Central memory CD4-positive, alpha-beta T cell (primary cell): ENCODE measurements at places on chromosomes 3 and 15.
A peak's percentile ranks its signal among the peaks of the same experiment; 100 is the strongest.

DNA sequence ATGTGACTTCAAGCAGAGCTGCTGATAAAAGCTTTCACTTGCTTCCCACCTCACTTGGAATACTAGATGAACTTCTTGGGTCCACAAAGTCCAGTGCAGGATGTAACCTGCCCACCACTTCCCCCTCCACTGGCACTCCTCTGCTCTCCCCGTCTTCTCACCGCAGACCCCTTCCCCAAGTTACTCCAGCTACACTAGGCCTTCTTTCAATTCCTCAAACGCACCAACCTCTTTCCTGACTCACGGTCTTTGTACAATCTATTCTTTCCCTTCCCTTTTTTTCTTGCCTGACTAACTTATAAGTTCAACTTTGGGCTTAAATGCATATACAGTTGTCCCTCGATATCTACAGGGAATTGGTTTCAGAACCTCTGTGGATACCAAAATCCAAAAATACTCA, 5.2 kb upstream of the ATP13A3 start:
- DNase-seq, result no peak

GRCh38 chr3:117286488-117286887, 576.9 kb downstream of the TUSC7 start:
- no peak for DNase-seq

- DNase-seq, result no peak
Observed at GRCh38 chr3:105539897-105540296, 173.2 kb downstream of the ALCAM start.

- DNase-seq, result no peak
Observed at GRCh38 chr15:99722406-99722805, 10.8 kb downstream of the LYSMD4 start.

DNA sequence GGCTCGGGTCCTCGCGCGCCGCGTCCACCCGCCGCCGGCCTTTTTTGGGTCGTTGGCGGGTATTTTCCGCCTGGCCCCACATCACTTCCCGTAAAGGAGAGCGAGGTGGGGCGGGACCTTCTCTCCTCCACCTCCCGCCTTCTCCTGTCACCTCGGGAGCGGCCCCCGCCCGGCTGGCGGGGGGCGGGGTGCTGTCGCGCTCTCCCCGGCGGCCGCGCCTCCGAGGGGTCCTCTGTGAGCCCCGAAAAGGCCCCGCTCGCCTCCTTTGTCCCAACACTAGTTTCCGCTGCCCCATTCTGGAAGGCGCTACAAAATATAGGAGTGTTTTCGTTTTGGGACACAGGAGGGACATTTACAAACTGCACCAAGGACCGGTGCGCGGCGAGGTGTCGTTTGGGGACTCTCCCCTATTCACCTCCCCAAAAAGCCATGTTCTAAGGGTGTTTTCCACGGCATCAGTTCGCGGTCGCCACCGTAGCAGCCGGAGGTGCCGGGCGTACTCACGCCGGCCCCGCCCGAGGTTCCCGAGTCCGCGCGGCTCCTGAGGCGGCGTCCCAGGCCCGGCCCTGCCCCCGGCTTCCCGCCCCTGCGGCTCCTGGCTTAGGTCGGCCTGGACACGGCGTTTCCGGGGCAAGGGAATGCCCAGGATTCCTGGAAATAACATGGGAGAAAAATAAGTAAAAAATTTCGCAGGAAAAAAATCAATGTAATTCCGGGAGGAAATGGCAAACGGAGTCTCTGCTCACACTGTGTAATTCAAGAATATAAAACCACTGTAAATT, at the start of gene RAB27A:
Gene RAB27A, minus strand, starts transcription at position 68 of the 782 bp plus-strand sequence. CDS start 54,879 bp downstream, outside the sequence.
- peak; percentile 74 for DNase-seq

- no peak for DNase-seq
Observed at GRCh38 chr3:47473391-47473790, 2.4 kb downstream of the SCAP start.

DNA sequence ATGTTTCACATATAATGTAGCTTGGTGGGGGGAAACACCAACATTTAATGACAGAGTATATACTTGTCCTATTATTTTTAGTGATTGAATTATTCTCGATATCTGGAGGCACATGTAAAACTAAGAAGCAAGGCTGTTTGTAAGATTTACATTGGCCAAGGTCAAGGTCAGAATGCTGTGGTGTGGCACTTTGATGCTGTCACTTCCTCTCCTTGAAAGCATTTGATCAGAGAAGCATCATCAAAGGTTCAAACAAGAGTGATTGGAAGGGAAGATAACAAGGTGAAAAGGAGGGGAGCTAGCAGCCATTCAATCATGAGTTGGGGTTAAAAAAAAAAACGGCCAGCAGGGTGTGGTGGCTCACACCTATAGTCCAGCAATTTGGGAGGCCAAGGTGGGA, 26.4 kb downstream of the RTF1 start:
- no peak for DNase-seq

DNA sequence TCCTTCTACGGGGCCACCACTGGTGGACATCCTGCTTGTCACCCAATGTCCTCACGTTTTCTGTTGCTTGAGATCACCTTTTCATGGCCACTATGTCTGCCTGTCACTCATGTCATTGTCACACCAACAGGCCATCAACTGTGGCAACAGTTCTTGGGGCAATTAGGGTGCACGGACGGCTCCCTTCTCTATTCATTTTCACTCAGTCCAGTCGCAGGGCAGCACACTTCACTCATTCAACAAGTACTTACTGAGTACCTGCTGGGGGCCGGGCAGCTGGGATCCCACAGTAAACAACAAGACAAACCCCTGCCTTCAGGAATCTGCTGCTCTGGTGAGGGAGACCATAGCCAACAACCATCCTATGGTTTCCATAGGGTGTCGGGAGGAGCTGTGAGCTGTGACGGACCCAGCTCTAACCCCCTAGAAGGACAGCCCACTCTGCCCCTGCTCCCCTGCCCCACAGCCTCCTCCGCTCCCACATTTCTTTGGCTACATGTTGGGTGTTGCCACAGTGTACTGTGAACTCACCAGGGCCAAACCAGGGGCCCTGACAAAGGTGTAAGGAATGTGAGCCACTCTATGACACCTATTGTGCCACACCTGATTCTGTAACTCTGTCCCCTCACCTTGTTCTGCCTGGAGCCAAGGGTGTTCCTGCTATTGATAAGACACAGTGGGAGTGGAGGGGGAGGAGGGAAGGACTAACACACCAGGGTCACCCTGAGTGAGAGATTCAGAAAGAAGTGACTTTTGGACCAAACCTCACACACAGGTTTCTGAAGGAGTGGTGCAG, 1.9 kb downstream of the VILL start:
- no peak for DNase-seq

GRCh38 chr3:36893137-36893557, 51.7 kb downstream of the TRANK1 start:
- DNase-seq, result peak; percentile 75

- no peak for DNase-seq
Observed at GRCh38 chr3:81395739-81396513, 365.5 kb downstream of the GBE1 start.

DNA sequence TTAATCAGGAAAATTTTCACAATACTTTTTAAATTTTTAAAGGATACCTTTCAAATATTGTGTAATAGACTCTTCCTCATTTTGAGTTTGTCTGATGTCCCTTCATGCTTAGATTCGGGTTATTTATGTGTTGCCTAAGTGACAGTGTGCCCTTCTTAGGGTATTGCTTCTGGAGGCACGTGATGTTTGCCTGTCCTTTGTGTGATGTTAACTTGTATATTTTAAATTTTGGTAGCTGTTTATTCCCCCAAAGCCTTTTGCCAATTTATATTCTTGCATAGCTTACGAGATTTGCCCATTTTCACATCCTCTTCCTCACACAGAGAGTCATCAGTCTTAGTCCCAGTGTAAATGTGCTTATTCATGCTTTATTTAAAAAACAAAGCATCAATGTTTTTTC, 433.1 kb downstream of the EPHB1 start:
- no peak for DNase-seq

DNA sequence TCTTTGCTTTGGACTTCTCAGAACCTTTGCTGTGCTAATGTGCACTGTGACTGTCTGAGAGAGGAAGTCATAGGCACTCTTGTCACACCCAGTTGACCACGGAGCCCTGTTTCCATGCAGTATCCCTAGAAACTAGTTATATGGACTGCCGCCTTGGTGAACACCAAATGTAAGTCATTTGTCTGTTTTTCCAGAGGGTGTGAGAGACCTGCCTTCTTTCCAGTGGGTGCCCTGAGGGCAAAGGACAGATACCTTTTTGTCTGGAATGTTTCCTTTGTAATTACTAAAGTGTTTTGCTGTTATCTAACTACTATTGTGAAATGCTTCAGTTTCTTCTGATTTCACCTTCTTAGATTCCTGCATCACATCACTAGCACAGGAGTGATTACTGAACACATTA, 91.8 kb downstream of the LARS2 start:
- no peak for DNase-seq

- DNase-seq, result no peak
Observed at GRCh38 chr3:104428337-104428925, 938.3 kb upstream of the ALCAM start.

DNA sequence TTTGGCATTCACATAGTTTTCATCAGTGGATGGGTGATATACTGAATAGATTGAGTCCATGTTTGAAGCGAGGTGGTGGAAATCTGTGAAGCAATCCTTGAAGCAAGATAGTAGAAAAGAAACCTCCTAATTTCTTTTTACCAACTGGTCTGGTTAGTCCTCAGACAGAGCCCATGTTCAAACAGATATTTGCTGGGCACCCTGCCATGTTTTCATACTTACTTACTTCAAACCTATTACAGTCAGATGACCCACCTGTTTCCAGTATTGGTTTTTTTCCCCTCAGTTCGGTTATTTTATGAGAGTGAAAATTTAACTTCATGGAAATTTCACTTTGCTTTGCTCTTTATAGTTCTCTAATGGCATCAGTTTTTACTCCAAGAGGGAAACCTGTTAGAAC, 23.7 kb downstream of the EXOSC7 start:
- no peak for DNase-seq

GRCh38 chr15:93241696-93242585, 152.9 kb upstream of the RGMA start:
- DNase-seq, result no peak

DNA sequence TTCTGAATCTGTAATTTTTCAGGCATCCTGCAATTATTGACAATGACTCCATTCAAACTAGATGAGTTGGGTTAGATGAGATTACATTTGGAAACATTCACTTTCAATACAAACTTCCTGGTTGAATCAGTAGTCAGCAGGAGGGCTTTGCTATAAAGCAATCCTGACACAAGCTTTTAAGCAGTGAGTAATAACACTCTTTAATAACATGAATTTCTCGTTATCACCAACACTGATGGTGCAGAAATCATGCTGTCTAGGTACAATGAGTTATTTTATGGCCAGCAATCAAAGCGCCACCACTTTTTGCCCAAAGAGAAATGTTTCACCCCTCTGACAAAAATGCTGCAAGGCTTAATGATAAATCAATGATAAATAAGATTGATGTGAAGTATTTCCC, 474.8 kb upstream of the CNTN4 start:
- no peak for DNase-seq

DNA sequence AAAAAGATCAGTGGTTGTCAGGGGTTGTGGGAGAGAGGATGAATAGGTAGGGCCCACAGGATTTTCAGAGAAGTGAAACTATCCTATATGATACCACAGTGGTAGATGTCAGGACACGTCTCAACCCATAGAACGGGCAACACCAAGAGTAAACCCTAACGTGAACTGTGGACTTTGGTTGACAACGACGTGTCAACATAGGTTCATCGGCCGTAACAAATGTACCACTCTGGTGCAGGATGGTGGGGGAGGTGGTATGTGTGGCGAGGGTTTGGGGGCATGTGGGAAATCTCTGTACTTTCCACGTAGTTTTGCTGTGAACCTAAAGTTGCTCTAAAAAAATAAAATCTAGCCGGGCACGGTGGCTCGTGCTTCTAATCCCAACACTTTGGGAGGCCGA, 13.0 kb upstream of the PIGZ start:
- DNase-seq, result no peak

GRCh38 chr15:66919421-66919820, 146.0 kb upstream of the SMAD3 start:
- no peak for DNase-seq

DNA sequence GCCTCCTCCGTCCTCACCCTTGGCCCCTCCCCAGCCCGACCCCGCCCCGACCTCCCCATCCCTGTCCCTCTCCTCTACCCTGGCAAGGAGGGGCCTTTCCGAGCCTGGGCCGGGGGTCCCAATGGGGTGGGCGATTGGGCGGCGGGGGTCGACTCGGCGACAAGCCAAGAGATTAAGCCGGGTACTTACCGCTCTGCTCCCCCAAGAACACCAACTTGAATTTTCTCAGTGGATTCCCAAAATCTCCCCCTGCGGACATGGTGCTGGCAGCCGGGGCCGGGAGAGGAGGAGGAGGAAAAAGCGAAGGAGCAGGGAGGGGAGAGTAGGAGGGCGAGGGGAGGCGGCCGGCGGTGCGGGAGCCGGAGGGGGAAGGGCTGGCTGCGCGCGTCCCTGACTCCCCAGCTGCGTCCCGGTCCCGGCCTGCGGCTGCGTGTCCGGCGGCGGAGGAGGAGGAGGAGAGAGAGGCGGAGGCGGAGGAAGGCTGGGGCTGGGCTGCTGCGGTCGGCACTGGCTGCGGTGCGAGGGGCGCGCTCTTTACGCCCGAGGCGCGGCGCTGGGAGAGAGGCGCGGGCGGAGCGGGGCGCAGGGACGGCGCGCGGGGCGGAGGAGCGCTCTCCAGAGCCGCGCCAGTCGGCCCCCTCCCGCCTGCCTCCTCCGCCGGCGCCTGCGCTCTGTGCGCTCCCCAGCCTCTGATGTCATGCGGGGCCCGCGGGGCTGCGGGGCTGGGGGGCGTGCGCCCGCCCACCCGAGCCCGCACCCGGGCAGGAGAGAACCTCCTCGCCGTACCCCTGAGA, at the start of gene RAB6B:
Gene RAB6B, minus strand, starts transcription at position 675 of the 794 bp plus-strand sequence. Its CDS starts 416 bp downstream, at position 259.
- DNase-seq, result no peak

DNA sequence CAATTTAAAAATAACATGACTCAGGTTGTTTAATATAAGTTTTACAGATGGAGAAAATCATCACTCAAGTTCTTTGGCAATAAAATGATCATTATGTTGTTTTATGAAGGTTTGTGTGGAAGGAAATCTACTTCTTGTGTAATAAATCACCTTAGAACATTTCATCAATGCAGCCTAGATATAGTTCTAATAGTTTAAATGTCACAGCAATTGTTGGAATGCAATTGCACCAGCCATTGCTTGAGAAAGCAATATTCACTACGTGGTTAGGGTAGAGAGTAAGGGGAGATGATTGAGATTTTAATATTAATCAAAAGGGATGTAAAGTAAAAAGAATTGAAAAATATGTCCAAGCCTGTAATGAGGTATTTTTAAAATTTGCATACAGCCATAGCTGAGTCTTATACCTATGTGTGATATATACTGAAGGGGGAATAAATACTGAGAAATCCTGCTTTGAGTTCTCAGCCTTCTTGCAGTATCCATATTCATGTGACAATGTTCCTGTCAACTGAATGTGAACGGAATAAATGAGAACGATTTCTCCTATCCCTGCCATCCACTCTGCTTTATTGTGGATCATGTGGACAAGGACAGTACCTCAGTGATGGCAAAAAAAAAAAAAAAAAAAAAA, 257.9 kb downstream of the OTOL1 start:
- no peak for DNase-seq

- DNase-seq, result no peak
Observed at GRCh38 chr3:174440741-174441587, 418.2 kb upstream of the NAALADL2 start.

GRCh38 chr3:151305060-151305774, 11.4 kb downstream of the GPR87 start:
- DNase-seq, result peak; percentile 4
